ENCODE measurements at places on chromosomes 7 and 10.

- DNase-seq, result no peak
Observed at GRCh38 chr7:42395607-42396006, 158.6 kb upstream of the GLI3 start.

DNA sequence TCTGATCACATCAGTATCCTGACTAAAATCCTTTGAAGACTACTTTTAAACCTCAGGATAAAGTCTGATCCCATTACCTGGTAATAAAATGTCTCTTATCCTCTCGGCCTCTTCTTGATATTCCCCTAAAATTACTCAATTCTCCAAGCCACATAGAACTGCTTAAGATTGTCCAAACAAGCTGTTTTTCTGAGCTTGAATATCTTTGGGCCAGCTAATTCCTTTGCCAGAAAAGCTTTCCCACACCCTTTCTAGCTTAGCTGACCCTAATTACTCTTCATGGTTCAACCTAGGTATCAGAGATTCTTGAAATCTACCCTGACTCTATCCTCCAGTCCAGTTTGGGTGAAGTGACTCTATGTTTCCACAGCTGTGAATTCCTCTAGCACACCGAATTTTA, 328.6 kb downstream of the CRPPA start:
- DNase-seq, result no peak

- no peak for DNase-seq
Observed at GRCh38 chr10:44065788-44066526, 318.9 kb downstream of the CXCL12 start.

GRCh38 chr7:98420966-98421612, 20.2 kb upstream of the BAIAP2L1 start:
- DNase-seq, result peak; percentile 8

DNA sequence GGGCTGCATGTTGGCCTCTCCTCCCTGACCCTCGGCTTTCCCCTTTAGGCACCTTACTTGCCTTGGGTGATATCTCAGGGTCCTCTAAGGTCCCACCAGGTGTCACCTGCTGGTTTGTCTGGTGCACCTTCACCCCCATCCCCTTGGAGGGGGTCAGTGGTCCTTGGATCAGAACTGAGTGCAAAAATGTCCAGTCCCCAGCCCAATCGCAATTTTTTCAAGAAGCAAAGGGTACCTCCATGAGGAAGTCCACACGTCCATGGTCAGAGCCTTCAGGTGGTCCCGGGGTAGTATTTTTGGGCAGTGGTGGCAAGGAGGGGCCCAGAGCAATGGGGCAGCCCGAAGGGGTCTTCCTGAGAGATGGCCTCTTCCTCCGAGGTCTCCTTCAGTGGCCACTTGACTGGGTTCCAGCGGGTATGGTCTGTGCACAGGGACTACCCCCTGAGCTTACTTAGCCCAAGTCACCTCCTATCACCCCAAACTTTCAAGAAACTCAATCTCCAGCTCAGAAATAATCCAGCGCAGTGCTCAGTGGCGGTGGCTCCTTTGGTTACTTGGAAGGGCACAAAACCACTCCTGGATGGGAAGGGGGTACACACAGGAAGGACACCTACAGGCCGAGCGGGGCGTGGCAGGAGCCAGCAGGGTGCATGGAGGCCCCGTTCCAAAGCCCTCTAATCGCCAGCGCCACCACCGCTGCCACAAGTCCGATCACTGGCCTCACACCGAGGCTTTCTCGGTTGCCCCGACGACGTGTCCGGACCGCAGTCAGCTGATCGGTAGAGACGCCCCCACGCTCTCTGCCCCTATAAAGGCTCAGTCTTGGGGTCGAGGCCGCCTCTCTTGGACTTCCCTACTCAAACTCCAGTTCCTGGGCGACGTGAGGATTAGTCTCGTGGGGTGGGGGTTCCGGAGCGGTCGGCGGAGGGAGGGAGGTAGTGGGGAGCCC, 4.5 kb downstream of the SAP25 start:
- DNase-seq, result peak; percentile 21

DNA sequence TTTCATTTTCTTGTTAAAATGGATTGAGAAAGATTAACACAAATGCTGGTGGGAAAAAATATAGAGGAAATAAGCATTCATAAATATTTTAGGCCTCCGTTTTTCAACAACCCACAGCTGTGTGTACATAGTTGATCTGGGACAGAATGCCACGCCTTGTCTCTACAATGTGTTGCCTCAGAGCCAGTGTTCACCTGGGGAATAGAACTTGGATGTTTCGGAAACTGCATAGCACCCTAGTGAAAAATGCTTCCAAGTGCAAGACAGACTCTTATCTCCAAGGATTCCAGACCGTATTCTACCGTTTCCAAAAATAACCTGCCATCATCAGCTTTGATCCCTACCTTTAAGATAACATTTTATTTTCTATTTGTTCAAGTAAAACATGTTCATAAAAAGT, 260.9 kb downstream of the SDK1 start:
- no peak for DNase-seq

GRCh38 chr10:114246679-114247305, 7.7 kb downstream of the VWA2 start:
- DNase-seq, result no peak

- DNase-seq, result no peak
Observed at GRCh38 chr7:129389829-129390228, 44.4 kb upstream of the STRIP2 start.

DNA sequence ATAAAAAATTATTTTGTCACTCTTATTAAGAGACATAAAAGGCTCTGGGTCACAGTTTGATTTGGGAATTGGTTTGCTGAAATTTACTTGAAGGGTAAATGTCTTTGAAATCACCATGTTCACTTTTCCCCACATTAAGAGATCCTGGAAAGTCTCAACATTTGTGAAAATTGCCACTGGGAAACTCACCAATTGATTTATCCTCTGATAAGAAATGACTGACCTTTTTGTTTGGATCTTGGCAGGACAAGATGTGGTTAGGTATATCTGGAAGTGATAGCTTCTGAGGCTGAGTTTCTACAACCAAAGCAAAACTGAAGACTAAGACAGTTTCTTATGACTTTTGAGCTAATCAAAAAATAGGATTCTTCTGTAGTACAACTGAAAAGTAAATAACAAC, 107.1 kb upstream of the TMEM106B start:
- no peak for DNase-seq

GRCh38 chr7:29478226-29478625, 85.4 kb upstream of the PRR15 start:
- no peak for DNase-seq

DNA sequence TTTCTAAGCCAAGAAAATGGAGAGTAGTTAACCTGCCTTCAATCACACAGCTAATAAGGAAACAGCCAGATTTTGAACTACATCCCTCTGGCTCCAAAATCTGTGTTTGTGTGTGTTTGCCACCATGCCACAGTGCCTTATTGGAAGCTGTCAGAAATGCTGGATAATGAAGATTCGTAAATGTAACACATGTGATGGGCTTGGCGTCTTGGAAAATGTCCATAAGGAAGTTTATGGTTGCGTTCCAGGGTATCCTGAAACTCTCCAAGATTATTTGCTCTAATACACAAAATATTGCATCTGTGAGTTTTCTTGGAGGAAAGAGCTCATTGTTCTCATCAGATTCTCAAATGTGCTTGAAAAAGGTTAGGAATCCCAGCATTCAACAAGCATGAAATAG, 22.7 kb downstream of the MYOF start:
- DNase-seq, result no peak

- DNase-seq, result no peak
Observed at GRCh38 chr10:98134117-98134430, 383 bp upstream of the R3HCC1L start.

GRCh38 chr10:74733612-74734011, 92.8 kb upstream of the KAT6B start:
- no peak for DNase-seq

GRCh38 chr7:148348466-148348865, 242.1 kb upstream of the C7orf33 start:
- no peak for DNase-seq

- DNase-seq, result no peak
Observed at GRCh38 chr10:131173484-131174210, 137.9 kb downstream of the TCERG1L start.

GRCh38 chr7:70285187-70285586, 686.9 kb downstream of the AUTS2 start:
- DNase-seq, result no peak

GRCh38 chr7:13742811-13743210, 246.7 kb downstream of the ETV1 start:
- DNase-seq, result no peak

DNA sequence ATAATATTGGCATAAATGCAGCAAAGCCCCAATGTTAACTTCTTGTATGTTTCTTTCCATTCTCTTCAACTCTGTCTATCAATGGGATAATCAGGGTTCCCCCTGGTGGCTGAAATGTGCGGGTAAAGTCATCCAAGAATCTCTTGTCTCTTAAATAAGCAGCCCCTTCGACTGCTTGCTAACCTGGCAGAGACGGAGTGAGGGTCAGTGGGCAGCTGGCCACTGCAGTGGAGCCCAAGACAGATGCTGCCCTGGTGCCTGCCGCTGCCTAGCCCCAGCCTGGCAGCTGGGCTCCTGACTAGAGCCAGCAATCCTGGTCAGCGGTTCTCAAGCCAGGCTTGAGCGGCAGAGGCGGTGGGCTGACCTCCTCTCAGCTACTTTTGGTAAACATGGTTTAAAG, 248.9 kb downstream of the COBL start:
- DNase-seq, result no peak

DNA sequence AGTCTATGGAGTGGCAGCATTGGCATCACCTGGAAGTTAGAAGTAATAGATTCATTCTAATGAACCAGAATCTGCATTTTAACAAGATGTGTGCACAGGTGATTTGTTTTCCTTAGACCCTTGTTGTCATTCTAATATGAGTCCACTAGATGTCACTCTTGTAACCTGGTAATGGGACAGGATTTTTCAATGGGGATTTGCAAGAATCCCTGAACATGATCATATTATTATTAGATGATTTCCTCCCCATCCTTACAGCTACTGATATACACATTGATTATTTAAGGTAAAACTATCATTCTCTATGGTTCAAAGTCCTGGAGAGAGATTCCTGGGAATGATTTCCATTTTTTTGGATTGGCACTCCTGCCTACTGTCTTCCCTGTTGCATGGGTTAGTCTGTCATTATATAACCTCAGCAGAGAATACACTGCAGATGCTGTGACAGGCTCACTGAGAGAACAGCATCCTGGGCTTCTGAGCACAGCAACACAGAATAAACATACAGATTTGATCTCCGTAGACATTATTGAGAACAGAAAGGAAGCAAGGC, 194.9 kb downstream of the SUGCT start:
- DNase-seq, result no peak

DNA sequence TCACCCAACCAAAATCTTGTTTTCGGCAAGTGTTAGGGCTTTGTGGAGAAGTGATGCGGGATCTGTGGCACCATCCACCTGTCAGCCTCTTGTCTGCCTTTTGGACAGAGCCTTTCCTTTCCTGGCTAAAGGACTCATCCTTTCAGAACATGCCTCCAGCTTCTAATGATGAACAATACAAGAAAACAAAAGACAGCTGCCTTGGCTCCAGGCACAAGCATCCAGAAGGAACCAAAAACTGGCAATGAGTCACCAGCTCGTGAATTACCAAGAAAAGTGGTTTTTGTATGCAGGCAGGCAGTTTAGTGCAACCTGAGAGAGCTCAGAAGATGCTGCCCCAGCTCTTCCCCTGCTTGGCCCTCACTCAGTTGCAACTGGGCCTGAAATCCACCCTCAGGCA, 84.6 kb upstream of the NAMPT start:
- no peak for DNase-seq

DNA sequence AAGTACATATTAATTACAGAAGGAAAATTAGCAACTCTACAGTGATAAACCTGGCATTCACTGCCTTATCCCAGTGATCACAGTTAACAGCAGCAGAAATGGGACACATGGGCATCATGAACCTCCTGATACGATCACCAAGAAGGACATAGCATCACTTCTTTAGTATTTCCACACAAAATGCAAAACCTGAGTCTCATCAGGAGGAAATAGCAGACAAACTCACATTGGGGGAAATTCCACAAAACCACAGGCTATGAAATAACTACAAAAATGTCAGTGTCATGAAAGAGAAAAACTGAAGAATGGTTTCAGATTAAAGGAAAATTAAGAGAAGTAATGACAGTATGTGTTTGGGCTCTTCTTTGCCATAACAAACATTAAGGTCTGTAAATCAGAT, 12.0 kb upstream of the PURB start:
- DNase-seq, result no peak

GRCh38 chr7:17042211-17042610, 160.4 kb upstream of the AGR3 start:
- DNase-seq, result no peak

GRCh38 chr7:136348142-136348541, 371.0 kb upstream of the MTPN start:
- DNase-seq, result no peak

GRCh38 chr10:26987851-26988250, 112.4 kb downstream of the ANKRD26 start:
- DNase-seq, result no peak

- DNase-seq, result no peak
Observed at GRCh38 chr10:30467651-30468338, 33.8 kb downstream of the MAP3K8 start.

GRCh38 chr10:80561950-80562349, 24.2 kb downstream of the SH2D4B start:
- no peak for DNase-seq

- no peak for DNase-seq
Observed at GRCh38 chr7:103919272-103919868, 70.1 kb downstream of the RELN start.

DNA sequence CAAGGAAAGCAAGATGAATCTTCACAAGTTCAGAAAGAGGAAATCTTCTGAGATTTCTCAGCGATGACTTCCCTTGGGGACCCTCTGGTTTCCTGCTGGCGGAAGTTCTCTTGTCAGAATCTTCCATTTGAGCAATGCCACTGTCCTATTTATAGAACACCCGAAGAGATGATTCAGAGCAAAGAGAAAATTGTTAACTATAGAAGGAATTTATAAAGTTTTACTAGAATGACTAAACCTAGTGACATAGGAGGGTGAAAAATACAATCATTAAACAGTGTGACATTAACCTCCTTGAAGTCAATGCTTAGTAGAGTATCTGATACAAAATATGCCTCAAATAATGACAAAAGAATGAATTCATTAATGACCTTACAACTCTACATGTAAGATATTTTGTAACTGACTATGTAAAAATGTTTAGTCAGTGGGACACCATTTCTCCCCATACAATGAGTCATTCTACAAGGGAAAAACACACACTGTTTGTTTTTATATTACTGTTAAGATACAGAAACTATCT, 206.5 kb upstream of the CNTNAP2 start:
- DNase-seq, result no peak

GRCh38 chr10:14953424-14954000, 384 bp downstream of the DCLRE1C start:
- no peak for DNase-seq

GRCh38 chr7:7369134-7369533, 166.5 kb downstream of the COL28A1 start:
- no peak for DNase-seq

Data from NCI-H524 treated with DMSO at 0.1 percent for 48 hours (cell line).